ENCODE measurements at places on chromosomes 2 and 18.

- DNase-seq: no peak
Measured at GRCh38 chr2:28665041-28665704, 86.5 kb upstream of the PPP1CB start.

DNA sequence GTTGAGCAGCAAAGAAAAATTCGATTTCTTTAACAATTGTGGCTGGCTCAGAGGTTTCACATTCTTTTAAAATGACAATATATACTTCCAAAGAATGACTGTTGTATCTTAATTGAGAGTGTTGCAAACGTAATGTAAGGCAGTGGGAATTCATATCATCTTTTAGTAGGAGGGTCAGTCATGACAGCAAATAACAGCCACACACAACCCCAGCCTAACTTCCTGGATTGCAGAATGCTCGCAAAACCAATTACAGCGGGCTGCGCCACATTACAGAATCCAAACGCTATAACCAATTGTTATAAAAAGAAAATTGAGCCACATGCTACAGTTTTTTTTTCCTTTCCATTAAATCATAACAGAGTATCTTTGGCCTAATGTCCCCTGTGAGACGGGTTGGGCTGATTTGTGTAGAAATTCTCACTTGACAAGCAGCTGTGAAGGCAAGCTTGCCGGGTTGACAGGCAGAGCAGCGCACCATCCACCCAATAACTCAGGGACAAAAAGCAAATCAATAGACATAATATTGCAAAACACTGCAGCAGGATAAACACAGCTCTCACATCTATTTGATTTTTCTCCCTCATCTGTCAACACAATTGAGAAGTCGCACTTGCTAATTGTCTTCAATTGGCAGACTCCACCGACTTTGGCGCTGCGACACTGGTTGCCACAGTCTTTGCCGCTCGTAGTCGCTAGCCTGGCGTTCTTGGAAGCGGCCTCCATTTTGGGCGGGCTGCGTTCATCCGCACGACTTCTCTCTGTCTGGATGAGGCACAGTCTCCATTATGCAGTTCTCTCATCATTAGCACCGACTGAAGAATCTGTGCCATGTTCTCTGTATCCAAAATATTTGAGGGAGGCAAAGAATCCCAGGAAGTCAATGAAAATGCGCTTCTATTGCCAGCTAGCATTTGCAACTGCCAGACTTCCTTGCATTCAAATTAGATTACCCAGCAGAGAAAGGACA lies 95.0 kb upstream of the CCDC68 start:
- DNase-seq: no peak

DNA sequence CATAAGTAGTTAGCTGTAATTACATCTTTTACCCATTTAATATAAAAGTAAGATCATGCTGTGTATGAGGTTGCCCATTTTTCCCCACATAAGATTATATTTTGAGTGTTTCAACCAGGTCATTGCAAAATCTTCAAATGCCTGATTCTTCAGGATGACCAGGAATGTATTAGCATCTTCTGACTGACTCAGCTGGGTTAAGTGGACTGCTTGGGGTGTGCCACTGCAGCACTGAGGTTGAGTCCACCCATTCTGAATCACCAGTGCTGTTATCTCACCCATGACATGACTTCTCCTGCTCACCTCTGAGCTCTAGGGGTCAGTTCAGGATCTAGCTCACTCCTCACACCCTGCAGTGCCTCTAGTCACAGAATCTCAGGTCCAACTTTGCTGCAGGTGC lies 576.7 kb upstream of the ZEB2 start:
- no peak for DNase-seq

DNA sequence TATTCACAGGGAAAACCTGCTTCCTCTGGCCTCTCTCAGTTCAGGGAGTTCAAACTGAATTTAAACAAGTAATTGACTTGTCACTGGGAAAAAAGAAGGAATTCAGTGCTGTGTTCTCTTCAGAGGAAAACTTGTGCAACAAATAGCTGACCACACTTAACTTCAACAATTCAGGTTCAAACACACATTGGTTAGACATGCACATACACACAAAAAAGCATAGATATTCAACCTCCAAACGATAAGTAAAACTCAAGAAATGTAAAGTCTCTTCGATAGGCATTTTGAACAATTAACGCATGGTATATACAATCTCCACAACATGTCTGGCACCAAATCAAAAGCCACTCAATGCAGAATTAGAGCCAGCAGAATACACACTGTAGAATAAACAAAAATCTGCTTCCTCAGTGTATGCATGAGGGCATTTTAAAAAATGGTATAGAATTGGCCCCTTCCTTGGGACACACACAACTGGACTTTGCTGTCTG lies 269.0 kb downstream of the TCF4 start:
- DNase-seq: no peak

GRCh38 chr18:51655327-51655698 lies 457.8 kb upstream of the MEX3C start:
- DNase-seq: no peak

DNA sequence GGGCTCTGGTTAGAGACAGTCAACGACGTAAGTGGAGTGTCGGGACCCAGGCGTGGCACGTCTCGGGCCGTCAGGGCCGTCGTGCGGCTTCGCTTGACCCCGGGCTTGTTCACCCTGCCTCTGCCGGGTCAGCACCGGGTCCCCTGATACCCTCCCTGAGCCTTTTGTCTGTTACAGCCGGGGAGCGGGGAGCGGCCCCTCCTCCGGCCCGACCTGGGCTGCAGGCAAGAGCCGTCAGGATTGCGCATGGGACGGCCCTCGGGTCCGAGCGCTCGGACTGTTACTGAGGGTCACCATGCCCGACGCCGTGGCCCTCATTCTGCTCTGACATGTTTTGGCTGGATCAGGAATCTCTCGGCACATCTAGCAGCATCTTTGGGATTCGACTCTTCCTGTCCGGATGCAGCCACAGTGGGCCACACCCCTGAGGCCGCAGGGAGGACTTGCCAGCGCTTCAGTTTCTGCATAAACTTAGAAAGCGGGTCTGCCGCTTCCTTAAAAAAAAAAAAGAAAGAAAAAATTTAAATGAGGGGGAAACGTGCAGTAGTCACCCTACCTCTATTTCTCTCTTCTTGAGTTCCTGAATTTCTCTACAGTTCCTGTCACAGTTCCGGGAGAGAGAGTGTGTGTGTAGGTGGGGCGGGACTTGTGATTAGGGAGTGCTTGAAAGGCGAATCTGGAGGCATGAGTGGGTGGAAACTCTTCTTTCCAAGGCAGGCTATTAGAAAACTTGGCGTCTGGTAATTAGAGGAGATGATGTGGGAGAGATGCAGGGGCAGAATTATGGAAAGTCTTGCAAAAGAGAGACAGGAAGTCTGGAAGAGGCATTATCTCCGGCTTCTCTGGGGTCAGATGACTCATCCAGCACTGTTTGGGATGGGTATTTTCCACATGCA lies 909 bp downstream of the TMEM87B start:
- DNase-seq: peak; percentile 20

- no peak for DNase-seq
Measured at GRCh38 chr2:191150230-191150599, 579 bp downstream of the STAT4 start.

DNA sequence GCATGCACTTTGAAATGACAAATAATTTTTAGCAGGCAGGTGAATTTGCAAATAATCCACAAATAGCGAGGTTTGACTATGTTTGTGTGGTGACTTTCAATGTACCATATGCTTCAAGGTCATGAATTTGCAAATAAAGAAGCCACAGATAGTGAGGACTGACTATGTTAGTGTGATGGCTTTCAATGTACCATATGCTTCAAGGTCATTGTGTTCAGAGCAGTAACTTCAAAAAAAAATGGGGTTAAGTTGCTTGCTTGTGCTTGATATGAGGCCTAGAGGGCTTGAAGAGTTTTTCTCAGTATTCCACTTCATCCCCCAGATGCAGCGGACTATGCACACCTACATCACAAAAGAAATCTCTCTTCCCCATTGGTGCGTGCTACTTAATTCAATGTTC lies 602.9 kb upstream of the LRRTM4 start:
- no peak for DNase-seq

- DNase-seq: no peak
Measured at GRCh38 chr2:88538362-88538917, 85.9 kb upstream of the FOXI3 start.

DNA sequence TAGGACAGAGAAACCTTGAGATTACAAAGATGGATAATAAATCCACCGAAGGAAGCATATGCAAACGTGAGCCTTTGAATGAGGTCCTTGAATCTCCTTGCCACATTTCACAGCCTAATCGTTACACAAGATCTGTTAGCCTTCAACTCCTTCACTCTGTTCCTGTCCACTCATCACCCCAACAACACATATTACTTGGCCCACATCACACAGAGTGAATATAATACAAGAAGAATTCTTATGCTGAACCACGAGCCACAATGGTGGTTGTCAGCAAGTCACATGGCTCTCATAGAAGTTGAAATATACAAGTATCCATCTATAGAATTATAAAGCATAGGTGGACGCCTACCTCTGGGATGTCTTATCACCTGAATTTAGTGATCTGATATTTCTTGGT lies 12.6 kb downstream of the ZBTB7C start:
- no peak for DNase-seq

GRCh38 chr2:46497766-46498165 lies 18.4 kb downstream of the TMEM247 start:
- no peak for DNase-seq

DNA sequence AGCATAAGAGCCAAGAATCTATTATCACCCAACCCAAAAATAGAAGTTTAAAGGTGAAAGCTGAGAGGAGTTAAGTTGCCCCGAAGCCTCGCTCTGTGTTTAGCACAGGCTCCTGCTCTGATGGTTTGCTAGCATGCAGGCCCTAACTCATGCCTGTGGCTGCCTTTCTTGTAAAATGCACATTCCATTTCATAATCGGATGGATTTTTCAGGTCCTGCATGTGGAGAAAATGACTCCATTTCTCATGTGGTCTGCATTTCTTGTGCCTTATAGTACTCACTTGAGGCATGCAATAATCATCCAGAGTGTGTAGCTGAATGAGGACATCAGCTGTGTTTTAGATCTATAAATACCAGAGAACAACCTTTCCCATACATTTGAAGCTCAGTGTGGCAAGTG lies 381.8 kb downstream of the CPS1 start:
- no peak for DNase-seq

DNA sequence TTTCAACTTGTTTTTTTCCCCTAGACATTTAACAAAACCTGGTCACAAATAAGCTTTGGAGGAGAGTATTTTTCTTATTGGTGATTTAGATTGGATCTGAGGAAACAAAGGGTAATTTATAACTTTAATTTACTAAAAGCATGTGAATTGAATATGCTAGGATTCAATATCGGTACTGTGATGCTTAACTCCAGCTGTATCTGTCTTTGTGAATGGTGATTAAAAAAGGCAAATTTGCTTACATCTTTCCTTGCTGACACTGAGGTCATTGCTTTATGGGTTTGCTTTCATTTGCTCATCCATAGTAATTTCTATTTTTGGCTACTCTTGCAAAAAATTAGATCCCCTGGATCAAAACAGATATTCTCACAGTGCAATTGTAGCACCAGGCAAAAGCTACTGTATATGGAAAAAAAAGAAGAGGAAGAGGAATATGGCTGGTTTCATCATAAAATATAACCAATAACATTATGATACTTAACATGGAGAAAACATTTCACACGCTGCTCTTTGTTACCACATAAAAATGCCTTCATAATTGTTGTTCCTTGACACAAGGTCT lies 832.0 kb upstream of the ZEB2 start:
- DNase-seq: no peak

DNA sequence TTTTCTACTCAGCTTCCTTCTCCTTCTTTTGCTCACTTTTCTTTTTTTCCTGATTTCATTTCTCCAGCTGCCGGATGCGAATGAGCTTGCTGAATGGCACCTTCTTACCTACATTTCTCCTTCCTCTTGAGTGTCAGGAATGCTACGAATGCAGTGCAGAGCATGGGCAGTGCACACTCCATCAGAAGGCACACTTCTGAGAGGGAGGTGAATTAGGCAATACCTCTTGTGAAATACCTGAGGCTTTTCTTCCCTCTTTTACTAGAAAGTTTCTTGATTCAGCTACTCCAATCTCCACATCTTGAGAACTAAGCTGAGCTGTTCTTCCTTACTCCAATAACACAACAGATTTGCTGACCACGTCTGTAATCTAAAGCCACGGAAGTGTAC lies 51.1 kb downstream of the PLEKHM3 start:
- DNase-seq: no peak

GRCh38 chr2:28274911-28275685 lies 117.6 kb upstream of the FOSL2 start:
- DNase-seq: no peak

DNA sequence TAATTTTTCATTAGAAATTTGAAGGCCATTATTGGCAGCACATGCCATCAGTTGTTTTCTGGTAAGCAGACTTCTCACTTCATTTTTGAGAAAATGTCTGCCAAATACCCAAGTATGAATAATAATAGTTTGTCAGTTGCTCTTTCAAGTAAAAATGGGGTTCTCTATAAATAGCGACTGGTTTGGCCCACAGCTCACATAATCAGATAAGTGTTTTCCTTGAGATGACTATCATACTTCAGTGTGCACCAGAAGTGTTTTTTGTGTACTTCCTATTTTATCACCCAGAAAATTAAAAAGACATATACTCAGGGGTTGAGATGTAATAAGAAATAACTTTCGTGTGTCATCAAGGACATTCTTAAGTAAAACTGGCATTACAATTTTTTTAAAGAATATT lies 147.1 kb downstream of the PHLPP1 start:
- DNase-seq: no peak

DNA sequence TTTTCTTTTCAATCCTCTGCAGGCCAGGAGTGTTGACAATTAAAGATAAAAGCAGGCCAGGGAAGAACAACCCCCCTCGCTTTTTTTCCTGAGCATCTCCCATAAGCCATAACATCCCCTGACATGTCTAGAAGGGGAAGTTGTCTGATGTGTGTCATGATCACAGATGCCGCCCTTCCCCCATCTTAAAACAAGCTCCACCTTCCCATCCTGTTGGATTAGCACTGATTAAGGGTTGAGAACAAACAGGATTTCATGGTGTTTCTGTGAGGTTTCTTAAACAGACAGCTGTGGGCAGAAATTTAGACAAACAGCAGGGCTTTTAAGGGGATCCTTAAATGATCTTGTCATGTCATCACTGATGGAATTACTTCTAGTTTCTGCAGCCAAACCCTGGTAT lies 59.4 kb upstream of the UPP2 start:
- DNase-seq: no peak

DNA sequence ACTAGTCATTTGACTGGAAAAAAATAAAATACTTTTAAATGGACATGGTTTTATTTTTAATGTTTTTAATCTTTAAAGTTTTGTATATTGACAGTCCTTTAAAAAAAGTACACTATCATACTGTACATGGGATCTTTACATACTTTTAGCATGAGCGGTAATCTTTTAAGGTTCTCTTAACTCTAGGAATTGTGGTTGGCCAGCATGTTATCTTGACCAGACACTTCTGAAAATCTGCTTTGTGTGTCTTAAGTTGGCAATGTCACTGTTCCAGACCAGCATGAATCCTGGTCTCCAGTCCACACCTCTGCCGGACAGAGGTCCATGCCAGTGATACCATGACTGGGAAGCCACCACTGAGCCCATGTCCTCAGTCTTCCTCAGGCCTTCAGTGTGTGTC lies 17.7 kb downstream of the ITGB1BP1 start:
- no peak for DNase-seq
